ENCODE measurements at places on chromosomes 4 and X.
A peak's percentile ranks its signal among the peaks of the same experiment; 100 is the strongest.

GRCh38 chrX:132022967-132023895, at the start of gene STK26:
Gene STK26, plus strand, starts transcription at chrX:132023302. Its CDS starts 316 bp downstream, at chrX:132023618.
- peak; percentile 66 for DNase-seq

- peak; percentile 82 for DNase-seq
These were observed 37.4 kb downstream of the SLC16A2 start for GRCh38 chrX:74458736-74459135.

GRCh38 chr4:87363552-87363951, 27.4 kb downstream of the HSD17B11 start:
- DNase-seq: peak; percentile 5

GRCh38 chrX:133171962-133172708, 46.0 kb downstream of the TFDP3 start:
- DNase-seq: peak; percentile 22

DNA sequence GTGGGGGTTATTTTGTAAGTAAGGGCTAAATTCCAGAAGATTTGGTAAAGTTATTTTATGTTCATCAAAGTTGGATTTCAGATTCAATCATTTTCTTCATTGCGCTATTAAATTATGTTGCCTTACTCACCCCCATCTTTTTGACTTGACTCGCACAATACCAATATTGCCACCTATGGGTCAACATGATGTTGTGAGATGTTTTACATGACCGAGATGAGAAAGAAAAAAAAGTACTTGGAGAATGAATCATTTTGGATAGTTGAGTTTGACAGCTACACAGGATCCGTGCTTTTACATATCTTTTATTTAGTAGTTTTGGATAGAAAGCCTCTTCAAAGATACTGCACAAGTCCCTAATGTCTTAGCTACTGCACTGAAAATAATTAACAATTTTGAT, 224.2 kb upstream of the EMCN start:
- peak; percentile 52 for DNase-seq

DNA sequence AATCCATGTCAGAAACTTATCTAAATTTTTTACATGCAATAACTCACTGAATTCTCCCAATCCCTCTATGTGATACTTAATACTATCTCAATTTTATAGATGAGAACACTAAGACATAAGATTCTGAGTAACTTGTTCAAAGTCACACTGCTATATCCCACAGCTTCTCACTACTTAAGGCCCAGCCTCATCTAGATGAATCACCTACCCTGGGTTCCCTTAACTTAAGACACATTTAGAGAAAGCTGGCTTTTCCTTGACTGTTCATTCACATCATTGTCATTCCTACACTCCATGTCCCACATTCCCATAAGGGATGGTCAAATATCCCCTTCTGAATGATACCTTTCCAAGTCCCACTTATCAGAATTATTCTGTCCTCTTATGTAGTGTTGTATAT, 21.0 kb downstream of the TNIP3 start:
- peak; percentile 35 for DNase-seq

DNA sequence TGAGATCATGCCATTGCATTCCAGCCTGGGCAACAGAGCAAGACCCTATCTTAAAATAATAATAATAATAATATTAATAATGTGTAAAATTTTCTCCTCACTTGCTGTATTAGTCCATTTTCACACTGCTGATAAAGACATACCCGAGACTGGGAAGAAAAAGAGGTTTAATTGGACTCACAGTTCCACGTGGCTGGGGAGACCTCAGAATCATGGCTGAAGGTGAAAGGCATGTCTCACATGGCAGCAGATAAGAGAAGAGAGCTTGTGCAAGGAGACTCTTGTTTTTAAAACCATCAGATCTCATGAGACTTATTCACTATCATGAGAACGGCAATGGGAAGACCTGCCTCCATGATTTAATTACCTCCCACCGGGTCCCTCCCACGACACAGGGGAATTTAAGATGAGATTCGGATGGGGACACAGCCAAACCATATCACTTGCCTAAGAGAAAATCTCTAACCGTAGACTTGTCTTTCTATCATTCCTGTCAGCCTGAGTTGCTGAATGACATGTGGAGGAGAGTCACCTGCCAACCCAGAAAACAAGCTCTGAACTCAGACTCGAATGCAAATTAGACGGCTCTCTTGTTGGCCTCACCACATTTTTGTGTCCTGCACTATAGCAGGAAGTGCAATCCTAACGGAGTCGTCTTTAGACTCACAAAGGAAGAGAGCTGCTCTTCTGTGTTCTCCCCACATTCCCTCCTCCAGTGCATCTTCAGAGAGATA, 51.9 kb upstream of the DCTD start:
- no peak for DNase-seq

GRCh38 chr4:65383589-65384305, 286.5 kb downstream of the EPHA5 start:
- peak; percentile 70 for DNase-seq

- DNase-seq: no peak
These were observed 25.9 kb downstream of the NOP14 start for GRCh38 chr4:2937146-2937857.

DNA sequence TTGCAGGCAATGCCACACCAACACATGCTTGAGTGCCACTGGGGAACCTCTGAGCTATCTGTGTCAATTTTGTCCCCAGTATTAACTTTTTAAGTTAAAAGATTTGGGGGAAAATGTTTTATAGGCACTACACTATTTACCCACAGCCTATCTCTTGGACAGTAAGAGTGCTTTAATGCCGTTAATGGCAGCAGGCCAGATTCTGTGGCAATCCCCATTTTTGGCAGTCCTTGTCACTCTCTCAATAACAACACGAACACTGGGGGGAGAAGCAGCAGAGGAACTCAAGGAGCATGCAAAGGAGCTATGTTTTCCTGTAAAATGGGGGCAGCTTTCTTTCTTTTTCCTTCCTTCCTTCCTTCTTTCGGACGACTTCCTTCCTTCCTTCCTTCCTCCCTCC, 168.6 kb downstream of the NSUN7 start:
- DNase-seq: peak; percentile 83

All from fibroblast of upper back skin (primary cell).